ENCODE measurements at places on chromosomes 1 and 21.

DNA sequence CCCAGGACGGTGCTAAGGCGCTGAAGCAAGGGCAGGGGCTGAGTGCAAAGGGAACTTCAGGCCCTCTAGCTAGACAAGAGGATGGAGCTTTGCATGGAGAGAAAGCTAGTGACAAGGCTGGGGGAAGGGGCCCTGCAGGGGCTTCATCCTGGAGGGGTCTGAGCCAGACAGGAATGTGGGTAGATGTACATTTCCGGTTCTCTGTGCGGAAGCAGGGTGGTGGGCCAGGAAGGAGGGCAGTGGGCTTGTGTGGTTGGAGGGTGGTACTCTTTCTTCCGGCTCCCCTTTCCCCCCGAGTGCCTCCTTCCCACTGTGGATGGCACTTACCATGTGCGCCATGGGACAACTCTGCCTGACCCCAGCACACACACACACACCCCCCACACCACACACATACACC is 1.5 kb downstream of the KISS1 start:
- no peak for DNase-seq

GRCh38 chr21:15065392-15066122 is 757 bp upstream of the NRIP1 start:
- DNase-seq, result peak; percentile 15

GRCh38 chr1:181669246-181669645 is 185.9 kb downstream of the CACNA1E start:
- DNase-seq, result no peak

- no peak for DNase-seq
Observed at GRCh38 chr1:21510885-21511578, 1.8 kb downstream of the ALPL start.

- no peak for DNase-seq
Observed at GRCh38 chr1:205916541-205916940, 26.7 kb downstream of the SLC26A9 start.

DNA sequence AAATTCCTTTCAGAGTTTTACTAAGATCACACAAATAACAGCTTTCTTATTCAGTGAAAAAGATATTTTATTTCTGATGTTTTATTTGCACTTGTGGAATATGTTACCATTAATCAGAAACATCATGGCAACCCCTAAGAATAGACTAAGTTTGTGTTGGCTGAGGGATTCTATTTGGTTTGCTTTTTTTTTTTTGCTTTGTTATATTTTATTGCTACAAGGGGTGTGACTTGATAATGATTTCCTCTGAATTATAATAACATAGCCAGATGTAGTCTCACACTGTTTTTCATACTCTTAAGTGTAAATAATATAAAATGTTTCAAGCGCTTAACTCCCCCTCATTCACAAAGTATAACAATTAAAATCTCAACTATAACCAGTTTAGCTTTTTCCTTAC is 20.0 kb downstream of the GLRX2 start:
- no peak for DNase-seq

DNA sequence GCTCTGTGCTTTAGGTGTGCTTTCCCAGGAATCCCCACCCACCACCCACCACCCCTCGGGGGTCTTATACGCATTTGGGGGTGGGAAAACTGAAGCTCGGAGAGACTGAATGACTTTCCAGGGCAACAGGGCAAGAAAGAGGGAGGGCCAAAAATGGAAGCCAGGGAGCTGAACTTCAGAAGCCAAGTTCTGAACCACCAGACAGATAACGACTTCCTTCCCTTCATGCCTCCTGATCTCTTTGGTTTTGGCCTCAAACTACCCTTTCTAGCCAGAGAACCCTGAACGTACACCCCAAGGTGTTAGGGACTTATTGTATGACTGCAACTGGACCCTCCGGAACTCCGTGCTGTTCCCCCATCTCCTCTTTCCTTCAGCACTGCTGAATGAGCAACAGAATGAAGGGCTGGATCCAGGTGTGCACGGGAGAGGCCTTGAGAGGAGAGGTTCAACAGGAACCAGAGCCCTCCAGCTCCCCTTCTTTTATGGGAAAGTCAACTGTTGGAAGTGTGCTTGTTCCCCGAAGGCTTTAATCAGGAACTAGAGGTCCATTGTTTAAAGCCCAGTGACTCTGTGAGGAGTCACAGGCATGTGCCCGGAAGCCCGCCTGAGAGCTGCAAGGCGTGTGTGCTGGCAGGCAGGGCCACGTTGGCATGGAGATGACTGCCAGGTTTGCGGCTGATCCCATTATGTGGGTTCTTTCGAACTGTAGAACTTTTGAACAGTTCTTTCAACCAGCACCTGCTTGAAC is 3.1 kb downstream of the BACE2 start:
- no peak for DNase-seq

Data from SW 1271 (cell line).